ENCODE measurements at places on chromosomes 11 and 22.

DNA sequence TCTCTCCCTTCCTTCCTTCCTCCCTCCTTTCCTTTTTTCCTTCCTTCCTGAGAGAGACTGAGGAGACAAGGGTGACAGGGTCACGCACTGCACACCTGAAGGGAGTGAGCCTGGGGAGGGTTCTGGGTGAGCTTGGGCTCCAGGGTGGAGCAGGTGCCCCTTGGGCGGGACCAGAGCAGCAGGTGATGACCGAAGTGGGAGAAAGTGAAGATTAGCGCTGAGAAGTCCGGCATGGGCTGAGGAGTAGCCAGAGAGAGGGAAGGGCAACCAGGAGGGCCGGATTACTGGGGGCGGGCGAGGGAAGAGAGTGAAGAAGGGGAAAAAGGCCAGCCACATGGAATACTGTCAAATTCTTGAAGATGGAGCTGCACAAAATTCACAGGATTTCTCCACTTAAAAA is 99.2 kb upstream of the LMO1 start:
- DNase-seq: no peak

DNA sequence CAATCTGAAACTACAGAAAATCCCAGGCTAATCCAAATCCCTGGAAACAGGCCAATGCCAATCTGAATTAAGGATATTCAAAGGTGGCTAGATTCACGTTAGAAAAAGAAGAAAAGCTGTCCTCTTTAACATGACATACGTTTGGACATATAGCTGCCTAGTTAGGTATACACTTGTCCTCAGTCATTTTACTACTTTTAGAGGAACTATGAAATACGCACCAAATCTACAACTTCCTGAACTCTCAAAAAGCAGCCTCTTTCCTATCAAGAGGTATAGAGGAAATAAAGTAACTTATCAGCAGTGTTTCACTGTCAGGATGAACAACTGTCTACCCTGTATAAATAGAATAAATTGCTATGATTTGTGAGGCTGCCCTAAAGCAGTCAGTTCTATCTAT is 24.0 kb downstream of the KMT5B start:
- no peak for DNase-seq

DNA sequence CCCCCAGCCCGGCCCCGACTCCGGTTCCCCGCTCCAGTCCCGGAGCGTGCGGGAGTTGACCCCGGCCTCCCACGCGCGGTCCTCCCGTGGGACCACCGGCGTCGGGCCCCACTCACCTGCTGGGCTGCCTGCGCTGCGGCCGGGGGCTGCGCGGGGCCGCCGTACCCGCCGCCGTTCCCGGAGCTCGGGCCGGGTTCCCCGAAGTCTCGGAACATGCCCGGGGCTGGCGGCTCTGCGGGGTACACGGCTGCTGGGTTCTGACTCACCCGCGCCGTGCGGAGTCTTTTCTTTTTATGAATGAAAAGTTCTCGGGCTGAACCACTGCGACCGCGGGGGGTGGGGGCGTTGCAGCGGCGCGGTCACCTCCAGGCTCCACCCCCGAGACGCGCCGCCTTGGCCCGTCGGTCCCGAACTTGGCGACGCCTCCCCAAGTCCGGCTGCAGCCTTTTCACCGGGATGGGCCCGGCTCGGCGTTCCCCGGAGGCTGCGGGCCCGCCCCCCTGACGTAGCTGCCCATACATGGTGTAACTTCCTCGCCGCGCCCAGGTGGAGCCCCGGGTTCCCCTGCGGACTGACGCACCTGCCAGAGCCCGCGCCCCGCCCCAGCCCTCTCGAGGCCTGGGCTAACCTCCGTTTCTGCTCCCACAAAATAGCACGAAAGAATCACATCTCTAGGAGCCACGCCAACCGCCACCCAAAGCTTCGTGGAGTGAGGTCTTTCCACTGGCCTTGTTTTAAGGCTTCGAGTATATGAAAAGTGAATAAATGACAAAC is at the start of gene FOSL1:
TSS of gene FOSL1 (minus strand) at position 264 of the 774 bp plus-strand sequence. CDS start at position 215, 49 bp downstream.
- DNase-seq: peak; percentile 94

DNA sequence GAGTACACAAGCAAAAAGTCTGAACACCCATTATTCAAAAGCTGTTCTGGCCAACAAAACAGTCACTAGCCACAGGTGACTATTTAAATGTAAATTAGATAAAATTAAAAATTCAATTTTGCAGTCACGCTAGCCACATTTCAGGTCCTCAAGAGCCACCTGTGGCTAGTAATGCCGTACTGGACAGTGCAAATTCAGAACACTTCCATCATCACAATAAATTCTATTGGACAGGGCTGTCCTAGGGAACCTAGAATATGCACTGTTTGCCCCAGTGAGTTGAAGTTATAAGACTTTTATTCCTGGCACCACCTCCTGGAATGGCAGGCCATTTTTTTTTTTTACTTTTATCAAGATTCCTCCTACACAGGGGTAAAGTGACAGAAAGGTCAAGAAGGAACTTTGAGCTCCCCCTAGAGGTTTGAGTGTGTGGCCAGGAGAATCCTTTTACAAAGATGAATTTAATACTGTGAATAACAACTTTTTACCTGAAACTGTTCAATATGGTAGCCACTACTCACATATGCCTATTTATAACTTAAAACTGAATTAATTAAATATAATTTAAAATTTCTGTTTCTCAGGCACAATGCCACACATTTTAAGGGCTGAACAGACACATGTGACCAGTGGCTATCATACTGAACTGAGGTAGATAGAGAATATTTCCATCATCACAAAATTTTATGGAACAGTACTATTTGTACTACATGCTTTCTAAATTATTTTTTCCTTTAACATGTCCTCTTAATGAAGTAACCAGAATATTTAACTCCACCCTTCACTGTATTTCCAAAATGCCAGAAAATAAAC is 6.5 kb downstream of the MSANTD2 start:
- no peak for DNase-seq

GRCh38 chr22:17559188-17559587 is 4.1 kb upstream of the SLC25A18 start:
- DNase-seq: no peak

DNA sequence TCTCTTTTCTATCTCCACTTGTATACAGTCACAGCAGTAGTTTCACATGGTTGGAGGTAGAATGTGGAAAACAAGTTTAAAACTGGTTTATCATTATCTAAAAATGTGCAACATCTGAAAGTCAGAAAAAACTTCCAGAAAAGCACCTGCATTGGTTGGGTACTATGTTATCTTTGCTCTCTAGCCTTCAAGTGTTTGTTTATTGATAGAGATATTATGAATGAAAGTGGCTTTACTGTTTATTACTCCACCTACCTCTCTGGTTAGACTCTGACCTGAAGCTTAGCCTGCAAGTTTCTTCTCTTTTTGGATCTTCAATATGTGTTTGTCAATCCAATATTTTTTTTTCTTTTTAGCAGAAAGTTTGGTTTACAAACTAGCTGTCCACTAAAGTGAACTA is 2161.4 kb upstream of the RAG2 start:
- no peak for DNase-seq

- DNase-seq: no peak
These were observed 22.7 kb downstream of the PTDSS2 start for GRCh38 chr11:472816-473215.
